ENCODE measurements at places on chromosomes 7 and 10.

DNA sequence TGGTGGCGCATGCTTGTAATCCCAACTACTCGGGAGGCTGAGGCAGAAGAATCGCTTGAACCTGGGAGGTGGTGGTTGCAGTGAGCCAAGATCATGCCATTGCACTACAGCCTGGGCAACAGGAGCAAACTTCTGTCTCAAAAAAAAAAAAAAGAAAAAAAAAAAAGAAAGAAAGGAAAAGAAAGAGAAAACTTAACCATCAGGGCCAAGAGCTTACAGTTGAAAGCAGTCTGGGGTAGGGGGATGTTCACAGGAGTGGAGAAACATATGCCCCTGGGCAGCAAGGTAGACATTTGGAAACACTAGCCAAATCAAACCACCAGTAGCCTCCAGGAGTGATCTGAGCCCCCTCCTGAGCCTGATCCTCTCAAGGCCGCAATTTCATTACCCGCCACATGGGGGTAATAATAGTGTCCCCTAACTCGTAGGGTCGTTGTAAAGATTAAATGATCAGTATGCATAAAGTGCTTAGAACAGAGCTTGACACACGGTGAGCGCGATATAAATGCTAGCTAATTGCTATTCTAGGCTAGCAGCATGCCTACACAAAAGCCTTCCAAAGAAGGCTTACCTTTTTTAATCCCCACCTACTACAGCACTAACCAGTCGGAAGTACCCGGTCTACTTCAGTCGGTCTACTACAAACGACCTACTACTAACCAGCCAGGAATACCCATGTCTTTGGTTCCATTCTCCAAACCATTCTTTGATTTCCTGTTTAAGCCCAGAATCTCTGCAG lies 274.3 kb upstream of the NEBL start:
- no peak for DNase-seq

DNA sequence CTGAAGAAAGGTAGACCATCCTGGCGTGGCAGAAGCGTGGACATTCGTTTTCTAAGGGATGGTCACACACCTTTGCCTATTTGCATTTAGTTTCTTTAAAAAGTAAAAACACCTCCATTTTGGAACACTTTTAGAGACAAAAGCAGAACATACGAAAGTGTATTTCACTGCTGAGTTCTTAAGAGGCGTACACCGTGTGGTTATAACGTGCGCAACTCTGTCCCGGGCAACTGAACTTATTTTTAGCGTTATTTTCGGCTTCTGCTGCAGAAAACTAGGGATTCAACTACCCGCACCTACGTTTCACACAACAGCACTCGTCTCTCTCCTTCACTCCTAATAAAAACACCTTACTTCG lies 557 bp upstream of the LSM8 start:
- DNase-seq: no peak

DNA sequence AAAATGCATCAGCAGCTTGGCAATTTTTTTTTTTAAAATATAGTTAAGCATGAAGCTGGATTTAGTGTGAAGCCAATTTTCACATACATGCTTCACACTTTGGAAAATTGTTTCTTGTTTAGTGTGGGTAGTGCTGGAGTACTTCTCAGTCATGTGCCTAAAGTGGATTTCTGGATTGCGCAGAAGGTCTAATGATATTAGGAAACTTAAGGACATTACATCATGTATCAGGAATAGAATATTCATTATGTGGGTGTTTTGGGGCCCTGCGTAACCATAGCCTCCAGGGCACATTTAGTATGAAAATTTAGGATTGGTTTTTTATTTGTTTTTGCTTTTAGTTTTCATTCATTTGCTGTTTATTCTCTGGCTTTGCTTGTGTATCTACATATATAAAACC lies 28.8 kb upstream of the BNIP3 start:
- DNase-seq: no peak

- DNase-seq: no peak
These were observed 133.0 kb upstream of the TNS3 start for GRCh38 chr7:47714669-47715607.

DNA sequence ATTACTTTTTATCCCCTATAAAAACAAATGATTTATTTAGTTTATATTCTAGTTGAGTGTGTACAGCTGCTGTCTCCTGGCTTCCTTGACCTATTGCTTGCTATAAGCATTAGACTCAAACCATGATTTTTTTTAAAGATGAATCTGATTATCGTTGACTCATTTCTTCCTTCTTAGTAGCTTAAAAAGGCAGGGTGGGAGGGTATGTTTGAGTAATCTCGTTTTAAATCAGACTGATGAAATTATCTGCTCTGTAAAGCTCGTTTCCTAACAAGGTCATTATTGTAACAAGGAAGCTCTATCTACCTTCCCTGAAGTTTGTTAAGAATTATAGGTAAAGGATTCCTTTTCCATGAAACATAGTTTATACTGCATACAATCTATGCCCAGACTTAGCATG lies 276.3 kb upstream of the KCND2 start:
- no peak for DNase-seq

- DNase-seq: no peak
These were observed 58.4 kb upstream of the PCGF5 start for GRCh38 chr10:91162050-91162494.

DNA sequence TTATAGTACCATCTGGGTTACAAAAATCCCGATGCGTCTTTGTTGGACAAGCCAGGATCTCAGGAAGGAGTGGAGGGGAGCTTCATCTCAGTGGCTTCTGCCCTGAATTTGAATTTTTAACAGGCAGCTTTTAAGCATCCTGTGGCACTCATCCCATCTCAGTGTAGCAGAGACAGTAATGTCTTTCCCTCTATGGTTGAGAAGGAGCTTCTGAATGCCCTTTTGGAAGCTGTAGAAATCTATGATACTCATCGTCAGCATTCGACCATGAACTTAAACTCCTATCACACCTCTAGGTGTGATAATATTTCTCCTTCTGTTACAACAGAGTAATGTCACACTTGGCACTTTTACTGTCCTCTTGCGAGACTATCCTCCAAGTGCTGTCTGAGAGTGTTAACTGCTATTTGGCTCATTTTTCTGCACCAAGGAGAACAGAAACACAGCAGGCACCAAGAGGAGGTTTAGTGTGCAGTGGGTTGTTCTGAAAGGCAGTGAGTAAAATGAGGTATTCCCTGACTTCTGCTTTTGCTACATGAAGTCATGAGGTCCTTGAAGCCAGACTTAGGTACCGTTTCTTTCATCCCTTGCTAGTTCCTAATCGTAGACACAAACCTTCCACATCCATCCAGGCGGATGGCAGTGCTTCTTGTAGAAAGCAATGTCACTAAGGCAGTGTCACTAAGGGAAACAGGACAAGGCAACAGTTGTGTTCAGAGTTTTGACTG lies 177.4 kb downstream of the CELF2 start:
- no peak for DNase-seq

GRCh38 chr7:128425850-128426249 lies 16.1 kb upstream of the IMPDH1 start:
- DNase-seq: peak; percentile 78

DNA sequence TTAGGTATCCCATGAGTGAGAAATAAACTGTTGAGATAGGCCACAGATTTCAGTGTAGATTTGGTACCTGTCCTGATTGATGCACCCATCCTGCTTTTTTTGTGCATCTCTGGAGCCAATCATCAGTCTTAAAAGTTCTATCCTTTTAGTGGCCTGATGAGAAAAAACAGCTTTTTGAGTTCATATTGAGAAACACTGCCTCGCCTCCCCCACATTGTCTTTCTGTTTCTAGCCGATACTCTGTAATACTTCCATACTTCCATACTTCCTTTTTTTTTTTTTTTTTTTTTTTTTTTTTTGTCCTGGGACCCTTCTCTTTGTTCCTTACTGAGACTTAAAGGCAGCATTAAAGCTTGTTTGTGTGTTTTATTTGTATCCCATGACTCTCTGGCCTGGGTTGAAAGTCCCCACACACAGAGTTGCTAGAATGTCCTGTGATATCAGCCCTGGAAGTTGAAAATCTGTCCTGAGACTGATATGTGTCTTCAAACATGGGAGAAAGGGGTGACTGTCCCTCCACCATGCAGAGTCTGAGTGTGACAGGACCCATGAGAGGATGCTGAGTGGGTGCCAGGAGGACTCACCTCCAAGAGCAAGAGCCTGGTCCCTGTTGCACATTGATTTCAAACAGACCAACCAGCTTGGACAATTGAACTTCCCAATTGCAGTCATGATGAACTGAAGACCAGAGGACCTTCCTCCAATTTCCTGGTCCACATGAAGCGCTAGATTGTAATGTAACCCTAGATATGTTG lies 5.7 kb downstream of the ZNF22 start:
- no peak for DNase-seq

DNA sequence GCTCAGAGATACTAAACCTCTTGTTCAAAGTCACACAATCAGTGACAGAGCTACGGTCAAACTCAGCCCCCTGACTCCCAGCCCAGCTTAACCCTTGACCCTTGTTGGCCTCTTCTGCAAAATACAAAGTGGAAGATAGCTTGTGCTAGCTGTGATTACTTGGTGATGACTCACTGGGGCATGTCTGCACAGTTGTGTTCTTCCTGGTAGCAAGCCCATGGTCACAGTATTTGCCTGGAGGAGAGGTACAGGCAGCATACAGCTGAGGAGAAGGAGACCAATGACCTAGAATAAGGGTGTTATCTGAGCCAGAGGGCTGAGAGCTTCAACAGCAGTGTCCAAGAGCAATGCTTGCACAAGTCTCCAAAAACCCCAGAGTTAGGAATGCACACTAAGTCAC lies 5.7 kb upstream of the HSPA12A start:
- no peak for DNase-seq

DNA sequence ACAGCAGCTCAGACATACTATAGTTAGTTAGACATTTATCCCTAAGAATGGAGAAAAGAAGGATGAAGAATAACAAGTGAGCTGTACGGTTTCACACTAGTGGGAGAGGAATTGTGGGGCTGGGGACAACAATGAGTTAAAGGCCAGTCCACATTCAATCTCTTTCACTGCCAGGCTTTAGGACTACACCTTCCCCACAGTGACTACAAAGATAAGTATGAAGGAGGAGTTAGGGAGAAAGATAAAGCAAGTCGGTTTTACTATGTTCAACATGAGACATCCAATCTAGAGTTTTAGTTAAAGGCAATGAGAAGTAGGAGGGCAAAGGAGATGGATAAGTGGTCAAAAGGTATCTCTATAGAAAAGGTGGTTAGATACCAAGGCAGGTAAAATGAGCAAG lies 16.3 kb downstream of the ARHGAP12 start:
- no peak for DNase-seq

- DNase-seq: peak; percentile 19
These were observed 2.1 kb upstream of the JMJD1C start for GRCh38 chr10:63467841-63468240.

- DNase-seq: no peak
These were observed 170.3 kb downstream of the NEURL1 start for GRCh38 chr10:103663802-103664201.

GRCh38 chr7:67875558-67875957 lies 878.9 kb downstream of the TYW1 start:
- DNase-seq: no peak

DNA sequence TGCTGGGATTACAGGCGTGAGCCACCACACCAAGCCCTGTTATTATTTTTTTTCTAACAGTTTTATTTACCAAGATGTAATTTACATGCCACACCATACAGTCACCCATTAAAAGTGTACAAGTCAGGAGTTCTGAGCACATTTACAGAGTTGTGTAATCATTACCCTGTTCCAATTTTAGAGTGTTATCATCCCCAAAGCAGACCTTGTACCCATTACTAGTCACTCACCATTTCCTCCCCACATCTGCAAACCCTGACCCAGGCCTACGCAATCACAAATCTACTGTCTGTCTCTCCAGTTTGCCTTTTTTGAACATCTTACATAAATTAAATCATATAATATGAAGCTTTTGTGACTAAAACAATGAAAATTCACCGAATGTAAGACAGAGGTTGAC lies 402.9 kb upstream of the FOXK1 start:
- no peak for DNase-seq

DNA sequence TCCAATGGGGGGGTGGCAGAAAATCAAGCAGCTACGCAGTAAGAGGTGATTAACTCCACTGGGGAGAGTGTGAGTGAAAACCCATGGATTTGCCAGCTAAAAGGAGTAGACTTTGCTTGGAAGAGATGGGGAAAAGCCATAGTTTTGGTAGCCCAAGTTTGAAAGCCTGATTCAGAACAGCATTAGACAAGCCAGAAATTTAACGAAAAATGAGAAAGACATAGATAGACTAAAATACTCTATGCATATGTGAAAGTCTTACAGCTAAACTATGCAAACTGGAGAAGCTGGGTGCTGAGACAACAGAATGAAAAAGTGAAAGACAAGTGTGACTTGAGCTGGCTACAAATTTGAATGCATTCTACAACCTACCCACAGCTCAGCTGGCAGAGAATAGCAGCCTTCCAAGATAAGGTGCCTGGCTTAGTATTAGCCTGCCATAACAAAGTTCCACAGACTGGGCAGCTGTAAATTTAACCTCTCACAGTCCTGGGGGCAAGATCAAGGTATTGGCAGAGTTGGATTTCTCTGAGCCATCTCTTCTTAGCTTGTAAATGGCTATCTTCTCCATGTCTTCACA lies 156.6 kb downstream of the CDC14C start:
- no peak for DNase-seq

- DNase-seq: no peak
These were observed 105.0 kb upstream of the HDAC9 start for GRCh38 chr7:18390535-18390907.

DNA sequence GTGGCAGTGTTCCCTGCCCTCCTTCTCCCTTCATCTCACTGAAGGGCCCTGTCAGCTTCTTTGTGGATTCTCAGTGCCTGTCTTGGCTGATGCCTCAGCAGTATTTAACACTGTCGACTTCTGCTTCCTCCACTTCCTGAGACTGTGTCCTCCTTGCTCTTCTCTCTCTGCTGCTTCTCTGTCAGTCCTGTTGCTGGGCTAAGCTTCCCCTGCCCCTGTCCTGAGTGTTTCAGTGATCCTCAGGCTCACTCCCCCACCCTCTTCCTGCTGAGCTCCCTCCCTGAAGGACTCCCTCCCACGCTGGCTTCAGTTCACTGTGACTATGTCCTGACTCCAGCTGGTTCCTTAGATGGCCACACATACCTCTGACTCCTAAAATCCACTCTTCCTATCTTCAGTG lies 64.9 kb downstream of the CREM start:
- DNase-seq: no peak

GRCh38 chr7:7972128-7972527 lies 3.5 kb downstream of the GLCCI1 start:
- peak; percentile 20 for DNase-seq

GRCh38 chr10:124461642-124462347 lies at the start of gene LHPP:
Gene LHPP (plus strand): TSS chr10:124461823. CDS start chr10:124461863, 40 bp downstream.
- DNase-seq: peak; percentile 79

DNA sequence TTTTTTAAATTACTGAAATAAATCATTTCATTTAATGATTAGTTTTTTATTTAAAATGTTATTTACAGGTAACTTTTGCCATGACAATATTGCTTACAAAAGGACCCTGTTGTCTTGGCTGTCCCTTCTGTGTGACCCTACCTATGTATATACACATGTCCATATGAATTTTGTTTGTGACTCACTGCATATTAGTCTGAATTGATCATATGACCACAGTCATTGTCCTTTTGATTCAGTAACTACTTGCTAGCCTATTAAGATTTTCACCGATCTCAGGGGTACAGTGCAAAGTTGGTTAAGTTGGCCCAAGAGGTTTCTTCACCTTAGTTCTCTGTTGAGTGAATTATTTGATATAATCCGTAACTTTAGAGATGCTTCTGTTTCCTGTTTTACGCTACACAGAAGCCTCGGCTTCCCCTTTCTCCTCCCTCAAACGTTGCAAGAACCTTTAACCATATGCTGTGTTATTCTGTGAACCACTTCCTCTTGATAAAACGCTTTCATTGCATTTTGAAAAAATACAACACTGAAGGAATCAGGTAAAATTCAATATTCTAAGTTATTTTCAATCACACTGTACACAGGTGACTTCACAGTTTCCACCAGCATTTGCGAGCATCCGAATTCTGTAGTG lies 43.9 kb downstream of the APBB1IP start:
- no peak for DNase-seq

All from BE2C (cell line).